ENCODE measurements at places on chromosomes 4 and X.

GRCh38 chr4:80058740-80059139 lies 14.3 kb downstream of the ANTXR2 start:
- no peak for DNase-seq

DNA sequence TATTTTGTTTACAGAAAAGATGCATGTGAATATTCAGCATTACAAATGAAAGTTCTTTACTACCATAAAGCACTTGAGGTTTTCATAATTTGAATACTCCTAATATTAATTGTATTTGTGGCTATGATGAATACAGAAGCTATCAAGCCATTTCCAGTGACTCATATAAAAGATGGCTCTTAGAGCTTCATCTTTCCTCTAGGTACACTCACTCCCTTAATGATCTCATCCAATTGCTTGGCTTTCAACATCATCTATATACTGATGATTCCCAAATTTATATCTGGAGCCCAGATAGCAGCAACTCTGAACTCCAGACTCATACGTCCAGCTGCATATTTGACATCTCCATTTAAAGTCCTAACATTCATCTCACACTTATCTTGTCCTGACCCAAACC lies 183.4 kb upstream of the FAM241A start:
- no peak for DNase-seq

DNA sequence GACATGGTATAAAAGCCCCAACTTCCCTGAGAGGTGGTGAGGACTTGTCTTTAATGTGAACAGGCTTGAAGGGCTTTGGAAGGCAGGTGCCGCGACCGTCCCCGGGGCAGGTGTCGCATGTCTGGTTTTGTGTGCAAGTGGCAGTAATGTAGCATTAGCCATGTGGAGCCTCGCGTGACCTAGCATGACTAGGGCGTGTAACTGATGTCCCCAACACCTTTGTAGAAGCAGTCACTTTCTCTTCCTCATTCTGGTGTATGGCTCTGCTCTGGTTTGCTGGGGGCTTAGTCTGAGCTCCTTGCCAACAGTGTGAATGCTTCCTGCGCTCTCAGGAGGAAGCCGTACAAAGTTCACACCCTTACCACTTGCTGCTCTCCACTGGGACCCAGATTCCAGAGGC lies 145.7 kb downstream of the AMMECR1 start:
- DNase-seq = no peak

DNA sequence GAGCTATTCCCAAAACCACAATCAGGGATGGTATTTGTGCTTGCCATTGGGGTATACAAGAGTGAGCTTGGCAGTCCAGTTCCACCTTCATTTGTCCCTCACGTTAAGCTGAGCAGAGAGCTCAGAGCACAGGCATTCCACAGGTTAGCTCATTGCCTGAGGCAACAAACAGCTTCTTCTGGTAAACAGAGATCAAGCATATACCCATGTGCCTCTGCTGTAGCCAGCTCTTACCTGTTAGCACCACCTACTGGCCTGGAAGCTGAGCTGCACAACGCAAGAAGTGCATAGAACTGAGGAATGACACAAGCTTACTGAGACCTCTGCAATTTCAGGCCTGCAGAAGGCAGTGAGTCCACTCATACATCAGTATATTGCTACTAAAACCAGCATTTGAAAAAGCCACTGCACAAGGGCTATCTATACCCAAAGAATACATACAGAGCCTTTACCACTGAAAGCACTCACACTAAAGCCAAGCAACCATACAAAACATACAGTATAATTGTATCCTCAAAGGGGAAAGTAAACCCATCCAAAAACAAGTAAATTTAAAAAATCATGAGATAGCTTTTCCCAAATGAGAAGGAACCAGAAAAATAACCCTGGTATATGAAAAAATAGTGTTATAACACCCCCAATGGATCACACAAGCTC lies 258.3 kb upstream of the GABRA2 start:
- peak; percentile 42 for DNase-seq

- DNase-seq = no peak
Measured at GRCh38 chrX:108123591-108124366, 32.2 kb downstream of the ATG4A start.

- DNase-seq = peak; percentile 43
Measured at GRCh38 chrX:68894513-68895340, 65.9 kb downstream of the EFNB1 start.

GRCh38 chr4:617644-618641 lies 7.4 kb upstream of the PDE6B start:
- DNase-seq = no peak

DNA sequence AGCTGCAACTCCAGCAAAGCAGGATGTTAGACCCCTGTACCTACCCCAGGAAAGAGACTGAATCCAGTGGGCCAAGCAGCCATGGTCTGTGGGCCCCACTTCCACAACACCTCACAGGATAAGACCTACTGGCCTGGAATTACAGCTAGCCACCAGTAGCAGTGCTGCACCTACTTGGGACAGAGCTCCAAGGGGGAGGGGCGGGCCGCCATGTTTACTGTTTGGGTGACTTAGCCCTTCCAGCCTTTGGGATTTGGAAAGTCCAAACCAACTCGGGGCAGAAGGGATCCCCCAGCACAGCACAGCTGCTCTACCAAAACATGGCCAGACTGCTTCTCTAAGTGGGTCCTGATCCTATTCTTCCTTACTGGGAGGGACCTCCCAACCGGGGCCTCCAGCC lies 9.1 kb upstream of the TMSB15B start:
- no peak for DNase-seq

DNA sequence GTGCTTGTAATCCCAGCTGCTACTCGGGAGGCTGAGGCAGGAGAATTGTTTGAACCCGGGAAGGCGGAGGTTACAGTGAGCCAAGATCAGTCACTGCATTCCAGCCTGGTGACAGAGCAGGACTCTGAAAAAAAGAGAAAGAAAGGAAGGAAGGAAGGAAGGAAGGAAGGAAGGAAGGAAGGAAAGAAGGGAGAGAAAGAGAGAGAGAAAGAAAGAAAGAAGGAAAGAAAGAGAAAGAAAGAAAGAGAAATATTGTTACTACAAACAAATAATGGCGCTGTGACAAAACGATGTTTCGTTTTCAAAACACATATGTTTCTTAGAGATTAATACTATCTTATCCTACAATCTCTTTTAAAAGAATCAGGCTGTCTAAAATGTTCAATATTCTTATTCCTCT lies 42.1 kb upstream of the CCDC160 start:
- no peak for DNase-seq

DNA sequence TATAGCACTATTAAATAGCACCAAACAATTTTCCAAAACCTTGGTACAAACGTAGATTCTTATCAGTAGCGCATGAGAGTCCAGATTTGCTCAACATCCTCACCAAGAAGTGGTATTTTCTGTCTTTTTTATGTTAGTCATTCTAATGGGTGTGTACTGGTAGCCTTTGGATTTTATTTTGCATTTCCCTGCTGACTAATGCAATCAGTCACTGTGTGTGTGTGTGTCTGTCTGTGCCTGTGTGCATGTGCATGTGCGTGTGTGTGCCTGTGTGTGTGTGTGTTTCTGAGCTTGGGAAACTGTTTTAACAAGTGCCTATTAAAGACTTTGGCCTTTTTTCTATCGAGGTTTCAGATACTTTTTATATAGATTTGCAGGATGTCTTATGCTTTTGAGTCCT lies 82.2 kb upstream of the MAGEA10 start:
- no peak for DNase-seq

- peak; percentile 49 for DNase-seq
Measured at GRCh38 chr4:145840162-145840768, 98.4 kb downstream of the ZNF827 start.

- DNase-seq = no peak
Measured at GRCh38 chr4:96649536-96649935, 809.6 kb downstream of the PDHA2 start.

GRCh38 chrX:147770858-147771257 lies 140.9 kb upstream of the FMR1 start:
- DNase-seq = no peak

- DNase-seq = no peak
Measured at GRCh38 chrX:27694667-27695066, 104.5 kb downstream of the DCAF8L2 start.

- DNase-seq = no peak
Measured at GRCh38 chrX:131782646-131783045, 238.8 kb downstream of the OR13H1 start.

- DNase-seq = no peak
Measured at GRCh38 chrX:115047715-115048114, 30.3 kb upstream of the IL13RA2 start.

DNA sequence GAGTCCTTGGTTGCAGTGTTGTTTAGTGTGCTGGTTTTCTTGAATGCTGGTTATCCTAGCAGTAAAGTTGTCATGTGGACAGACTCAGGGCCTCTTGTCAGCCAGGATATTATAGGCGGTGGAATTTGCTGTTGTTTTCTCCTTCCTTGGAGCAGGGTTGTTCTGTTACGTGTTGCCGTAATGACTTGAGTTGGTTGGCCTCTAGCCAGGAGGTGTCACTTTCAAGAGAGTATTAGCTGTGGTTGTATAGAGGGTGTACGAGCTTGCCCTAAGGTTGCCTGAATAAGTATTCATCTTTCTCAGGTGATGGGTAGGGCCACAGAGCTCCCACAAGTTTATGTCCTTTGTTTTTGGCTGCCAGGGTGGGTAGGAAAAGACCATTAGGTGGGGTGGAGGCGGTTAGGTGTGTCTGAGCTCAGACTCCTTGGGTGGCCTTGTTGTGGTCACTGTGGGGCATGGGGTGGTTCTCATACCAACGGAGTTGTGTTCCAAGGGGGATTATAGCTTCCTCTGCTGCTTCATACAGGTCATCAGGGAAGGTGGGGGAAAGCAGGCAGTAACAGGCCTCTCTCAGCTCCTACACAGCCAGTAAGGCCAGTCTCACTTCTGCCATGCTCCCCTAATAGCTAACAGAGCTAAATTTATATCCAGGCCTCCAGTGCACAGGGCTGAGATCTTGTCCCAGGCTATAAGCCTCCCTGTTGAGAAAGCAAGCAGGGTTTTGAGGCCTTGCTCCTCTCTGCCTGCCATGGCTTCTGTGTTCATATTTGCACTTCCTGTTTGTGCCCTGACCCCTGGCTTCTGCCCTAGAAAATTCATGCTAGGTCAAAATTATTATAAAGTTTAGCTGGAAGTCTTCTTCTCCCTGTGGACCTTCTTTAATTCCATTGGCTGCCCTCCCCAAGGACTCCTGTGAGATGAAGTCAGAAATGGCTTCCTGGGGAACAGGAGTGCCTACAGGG lies 594.7 kb downstream of the RAPGEF2 start:
- DNase-seq = no peak

- no peak for DNase-seq
Measured at GRCh38 chr4:127503111-127503510, 129.6 kb upstream of the INTU start.

GRCh38 chr4:127097061-127097460 lies 535.7 kb upstream of the INTU start:
- DNase-seq = no peak

DNA sequence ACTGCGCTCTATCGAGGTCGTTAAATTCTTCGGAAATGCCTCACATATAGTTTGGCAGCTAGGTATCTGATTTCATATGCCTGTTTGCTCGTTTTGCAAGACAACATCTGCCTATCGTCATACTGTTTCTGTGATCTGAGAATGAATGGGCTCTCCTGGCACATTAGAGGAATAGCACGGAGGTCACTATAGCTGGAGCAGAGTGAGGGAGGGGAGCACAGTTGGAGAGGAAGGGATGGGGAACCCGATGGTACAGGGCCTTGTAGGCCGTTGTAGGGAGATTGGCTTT lies 552 bp downstream of the IKBKG start:
- DNase-seq = no peak

GRCh38 chrX:39853417-39854030 lies 244.2 kb downstream of the BCOR start:
- DNase-seq = no peak

- no peak for DNase-seq
Measured at GRCh38 chrX:56798339-56798711, 69.3 kb downstream of the NBDY start.

DNA sequence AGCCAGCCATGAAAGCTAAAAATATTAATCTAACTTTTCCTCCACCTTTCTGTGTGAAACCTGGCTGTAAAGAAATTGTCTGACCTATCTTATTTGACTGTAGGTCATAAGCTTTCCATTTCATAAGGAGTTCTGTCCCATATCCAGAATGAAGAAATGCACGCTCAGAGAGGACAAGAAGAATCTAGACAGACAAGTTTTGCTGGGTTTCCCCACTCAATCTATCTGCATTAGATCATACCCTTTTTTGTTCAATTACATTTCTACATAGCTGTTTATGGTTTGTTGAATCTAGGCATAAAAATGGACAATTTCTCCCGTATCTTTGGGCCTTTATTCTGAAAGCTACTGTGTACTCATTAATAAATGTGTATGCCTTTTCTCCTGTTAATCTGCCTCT lies 1495.1 kb downstream of the C4orf33 start:
- DNase-seq = no peak

- no peak for DNase-seq
Measured at GRCh38 chrX:14056206-14056605, 26.5 kb upstream of the GEMIN8 start.

DNA sequence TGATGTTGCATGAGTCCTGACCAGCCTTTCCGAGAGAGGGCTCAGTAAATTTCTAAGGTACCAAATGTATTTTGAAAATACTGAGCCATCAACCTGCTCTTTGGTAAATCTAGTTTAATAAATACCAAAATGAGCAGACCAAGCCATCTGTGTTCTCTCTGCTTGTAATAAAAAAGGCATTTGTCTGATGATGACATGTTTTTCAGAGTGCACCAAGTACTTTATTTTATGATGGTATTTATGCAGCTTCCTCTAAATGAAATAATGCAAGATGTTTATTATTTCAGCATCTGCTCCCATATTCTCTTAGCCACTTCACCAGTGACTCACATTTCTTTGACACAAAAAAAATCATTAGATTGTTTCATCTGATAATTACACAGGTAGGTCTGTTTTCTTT lies 700.5 kb downstream of the TRIML1 start:
- DNase-seq = no peak

GRCh38 chr4:11602606-11603340 lies 174.1 kb upstream of the HS3ST1 start:
- no peak for DNase-seq

GRCh38 chrX:49257846-49258748 lies 6.4 kb downstream of the FOXP3 start:
- no peak for DNase-seq

GRCh38 chrX:97009391-97009790 lies 125.7 kb downstream of the RPA4 start:
- no peak for DNase-seq

- no peak for DNase-seq
Measured at GRCh38 chrX:40722930-40723329, 12.4 kb downstream of the MED14 start.

DNA sequence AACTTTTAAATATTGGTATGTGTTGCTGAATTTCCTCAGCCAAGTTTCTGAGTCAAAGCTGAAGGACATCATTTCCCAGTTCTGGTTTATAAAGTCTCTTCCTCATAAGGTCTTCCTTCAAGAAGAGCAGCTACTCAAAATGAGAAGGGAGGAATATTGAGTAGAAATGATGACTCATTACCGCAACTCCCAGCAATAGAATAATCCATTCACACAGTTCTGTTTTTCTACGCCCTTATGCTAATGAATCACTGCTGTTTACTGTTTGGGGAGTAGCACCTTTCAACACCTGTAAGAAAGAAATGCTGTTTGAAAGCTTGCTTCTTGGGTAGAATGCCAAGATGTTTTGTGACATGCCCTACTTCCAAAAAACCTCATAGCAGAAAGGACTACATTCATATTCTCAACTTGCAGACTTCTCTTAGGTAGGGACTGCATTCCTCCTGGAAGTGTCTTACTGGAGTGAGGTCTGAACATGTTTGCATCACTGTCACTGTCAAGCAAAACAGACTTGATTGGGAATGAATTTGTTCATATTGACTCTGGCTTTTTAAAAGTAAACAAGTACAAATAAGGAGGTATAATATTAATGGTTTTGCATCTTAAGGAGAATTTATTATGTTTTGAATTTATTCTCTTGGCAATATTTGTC lies 147.2 kb upstream of the BANK1 start:
- no peak for DNase-seq

Data from erythroblast (primary cell).